ENCODE measurements at places on chromosomes 16 and 17.

DNA sequence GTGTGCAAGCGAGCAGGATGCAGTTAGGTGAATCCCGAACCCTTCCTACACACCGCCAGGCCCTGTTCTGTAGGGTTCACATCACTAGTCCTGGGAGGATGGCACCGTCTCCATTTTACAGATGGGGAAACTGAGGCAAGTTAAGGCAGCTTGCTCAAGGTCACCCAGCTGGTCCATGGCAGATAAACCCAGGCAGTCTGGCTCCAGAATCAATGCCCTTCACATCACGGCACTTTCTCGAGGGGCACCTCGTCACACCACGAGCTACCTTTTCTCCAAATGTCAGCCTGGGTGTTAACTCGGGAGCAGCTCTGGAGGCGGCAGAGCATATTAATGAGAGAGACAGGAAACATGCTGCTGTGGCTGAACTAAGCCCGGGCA lies 9.5 kb downstream of the NOB1 start:
- no peak for DNase-seq

GRCh38 chr17:8963647-8964258 lies 1.8 kb downstream of the PIK3R5 start:
- DNase-seq = peak; percentile 63

DNA sequence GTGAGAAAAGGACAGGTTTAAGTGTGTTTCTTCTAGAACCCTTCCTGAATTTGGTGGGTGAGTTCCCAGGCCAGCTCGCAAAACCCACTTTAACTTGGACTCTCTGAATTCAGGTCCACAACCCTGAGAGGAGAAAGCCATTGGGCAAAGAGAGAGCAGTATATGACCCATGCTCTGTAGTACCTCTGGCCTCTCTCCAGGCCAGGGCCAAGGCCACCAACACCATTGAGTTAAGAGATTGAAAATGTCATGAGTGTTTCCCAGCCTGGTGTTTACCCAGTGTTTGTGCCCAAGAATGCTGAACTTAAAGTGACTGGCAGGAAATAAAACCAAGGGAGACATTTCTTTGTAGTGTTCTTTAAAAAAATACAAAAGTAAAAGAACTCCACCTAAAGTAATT lies 410.4 kb upstream of the CDH5 start:
- no peak for DNase-seq

DNA sequence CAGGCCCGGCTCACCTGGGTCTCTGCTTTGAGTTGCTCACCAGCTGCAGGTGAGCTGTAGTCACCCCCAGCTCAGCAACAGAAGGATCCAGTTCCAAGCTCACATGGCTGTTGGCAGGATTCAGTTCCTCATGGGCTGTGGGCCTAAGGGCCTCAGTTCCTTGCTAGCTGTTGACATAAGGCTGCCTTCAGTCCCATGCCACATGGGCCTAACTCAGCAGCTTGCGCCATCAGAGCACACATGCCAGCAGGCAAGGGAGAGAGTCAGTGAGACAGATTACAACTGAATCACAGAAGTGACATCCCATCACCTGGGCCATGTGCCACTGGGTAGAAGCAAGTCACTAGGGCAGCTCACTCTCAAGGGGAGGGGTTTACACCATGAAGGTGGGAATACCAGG lies 24.7 kb downstream of the PSMD7 start:
- DNase-seq = no peak

DNA sequence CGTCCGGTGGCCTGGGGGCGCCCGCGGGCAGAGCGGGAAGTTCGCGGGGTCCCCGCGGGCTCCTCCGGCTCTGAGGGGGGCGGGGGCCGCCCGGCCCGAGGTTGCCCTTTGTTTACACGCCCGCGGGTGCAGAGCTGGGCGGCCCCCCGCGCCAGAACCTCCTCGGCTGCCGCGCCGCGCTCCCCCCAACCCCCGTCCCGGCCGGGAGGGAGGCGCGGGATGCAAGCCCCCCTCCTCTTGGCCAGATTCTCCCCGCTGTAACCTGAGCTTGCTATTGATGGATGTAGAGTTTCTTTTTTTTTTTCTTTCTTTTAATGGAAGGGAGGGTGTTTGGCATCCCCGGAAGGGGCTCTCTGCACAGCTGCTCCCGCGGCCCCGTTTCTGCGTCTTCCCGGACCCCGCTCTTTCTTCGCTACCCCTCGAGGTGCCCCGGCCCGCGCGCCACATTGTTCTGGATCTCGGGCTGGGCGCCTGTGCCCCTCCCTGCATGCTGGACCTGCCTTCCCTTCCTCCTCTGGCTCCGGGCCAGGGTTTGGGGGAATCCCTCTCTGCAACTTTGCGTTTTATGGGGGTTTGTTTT lies 646 bp downstream of the CBX2 start:
- DNase-seq = no peak

- DNase-seq = no peak
Measured at GRCh38 chr16:29765167-29766032, 12.7 kb upstream of the ZG16 start.

DNA sequence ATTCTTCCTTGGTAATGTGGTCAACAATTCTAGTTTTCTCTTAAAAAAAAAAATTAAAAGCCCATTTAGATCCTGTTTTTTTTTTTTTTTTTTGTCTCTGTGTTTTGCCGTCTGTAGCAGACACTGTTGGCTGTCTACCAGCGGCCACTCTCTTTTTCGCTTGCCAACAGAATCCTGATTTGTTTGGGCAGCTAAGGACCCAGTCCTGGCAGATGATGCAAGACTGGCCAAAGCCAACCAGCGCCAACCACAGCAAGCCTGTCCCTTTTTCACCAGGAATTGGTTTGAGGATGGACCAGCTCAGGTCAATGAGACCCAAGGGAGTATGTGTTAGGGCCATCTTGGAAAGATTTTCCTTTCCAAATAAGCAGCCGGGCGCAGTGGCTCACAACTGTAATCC lies 28.2 kb downstream of the ST3GAL2 start:
- DNase-seq = no peak

- DNase-seq = no peak
Measured at GRCh38 chr16:59558679-59559078, 824.6 kb upstream of the GOT2 start.

- DNase-seq = no peak
Measured at GRCh38 chr17:79413611-79414010, 197.2 kb downstream of the RBFOX3 start.

- no peak for DNase-seq
Measured at GRCh38 chr16:89430436-89431157, 59.8 kb downstream of the ANKRD11 start.

GRCh38 chr17:28549236-28550132 lies 2.9 kb downstream of the UNC119 start:
- peak; percentile 19 for DNase-seq

- no peak for DNase-seq
Measured at GRCh38 chr16:75460446-75460845, 4.0 kb downstream of the TMEM170A start.

GRCh38 chr17:34626121-34626681 lies 46.8 kb downstream of the TMEM132E start:
- no peak for DNase-seq

DNA sequence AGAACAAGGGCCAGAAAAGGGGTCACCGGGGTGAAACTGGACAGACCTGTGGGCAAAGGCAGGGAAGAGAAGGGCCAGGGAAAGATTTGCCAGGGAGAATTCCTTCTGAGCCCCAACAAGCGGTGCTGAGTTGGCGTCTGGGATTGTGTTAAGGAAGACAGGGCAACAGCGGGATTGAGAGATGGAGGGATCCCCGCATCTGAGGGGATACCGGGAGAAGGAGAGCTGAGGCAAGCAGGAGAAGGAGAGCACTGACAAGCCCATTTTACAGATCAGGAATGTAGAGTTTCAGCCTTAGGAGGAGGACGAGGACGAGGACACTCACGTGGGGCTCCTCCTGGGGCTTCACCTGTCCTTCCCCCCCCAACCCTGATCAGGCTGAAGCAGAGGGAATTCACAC lies 998 bp upstream of the ABCC3 start:
- DNase-seq = no peak

DNA sequence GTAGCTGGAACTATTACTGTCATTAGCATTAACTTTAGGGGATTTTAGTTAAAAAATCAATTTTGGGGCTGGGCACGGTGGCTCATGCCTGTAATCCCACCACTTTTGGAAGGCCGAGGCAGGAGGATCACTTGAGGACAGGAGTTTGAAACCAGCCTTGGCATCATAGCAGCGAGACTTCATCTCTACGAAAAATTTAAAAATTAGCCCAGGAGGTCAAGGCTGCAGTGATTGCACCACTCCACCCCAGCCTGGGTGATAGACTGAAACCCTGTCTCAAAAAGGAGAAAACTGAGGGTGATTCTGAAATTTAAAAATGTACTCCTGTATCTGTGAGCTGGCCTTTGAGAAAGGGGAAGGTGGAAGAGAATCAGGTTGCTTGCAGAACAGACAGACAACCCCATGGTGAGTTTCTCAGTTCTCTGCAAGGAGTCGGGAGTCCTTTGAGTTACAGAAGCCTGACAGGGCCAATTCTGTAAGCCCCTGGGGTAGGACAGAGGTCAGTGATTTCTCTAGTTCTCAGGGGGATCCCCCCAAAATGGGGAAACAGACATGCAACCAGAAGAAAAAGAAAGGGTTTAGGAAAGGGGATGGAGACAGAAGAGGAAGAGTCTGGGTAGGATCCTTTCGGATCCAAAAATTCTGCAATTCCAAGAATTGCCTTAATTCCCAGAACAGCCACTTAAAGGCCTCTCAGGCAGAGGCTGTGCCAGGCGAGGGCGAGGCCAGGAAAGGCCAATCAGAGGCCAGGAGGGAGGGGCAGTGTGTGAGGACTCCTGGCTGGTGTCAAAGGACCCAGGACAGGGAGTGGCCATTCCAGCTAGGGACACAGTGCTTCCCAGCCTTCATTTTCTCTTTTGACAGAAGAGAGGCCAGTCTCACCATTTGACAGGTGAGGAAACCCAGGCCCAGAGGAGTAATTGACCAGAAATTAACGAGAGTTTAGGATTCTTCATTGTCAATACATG lies 6.7 kb downstream of the NUPR1 start:
- DNase-seq = no peak

- DNase-seq = no peak
Measured at GRCh38 chr16:66899945-66900710, 18.6 kb downstream of the CDH16 start.

GRCh38 chr17:81676906-81677305 lies 6.7 kb downstream of the ARL16 start:
- DNase-seq = no peak

GRCh38 chr17:13749891-13750235 lies 148.1 kb upstream of the HS3ST3A1 start:
- DNase-seq = no peak

DNA sequence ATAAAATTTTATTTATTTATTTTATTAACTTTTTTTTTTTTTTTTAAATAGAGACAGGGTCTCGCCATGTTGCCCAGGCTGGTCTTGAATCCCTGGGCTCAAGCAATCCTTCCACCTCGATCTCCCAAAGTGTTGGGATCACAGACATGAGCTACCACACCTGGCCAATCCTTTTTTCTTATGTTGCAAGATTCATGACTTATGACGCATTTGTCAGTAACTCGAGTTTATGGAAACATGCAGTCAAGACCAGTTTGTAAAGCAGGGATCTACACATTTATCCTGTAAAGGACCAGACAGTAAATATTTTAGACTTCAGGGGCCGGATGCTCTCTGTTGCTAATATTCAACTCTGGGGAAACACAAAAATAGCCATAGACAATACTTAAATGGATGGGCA lies 9.4 kb upstream of the MAP2K6 start:
- no peak for DNase-seq

- no peak for DNase-seq
Measured at GRCh38 chr17:63706336-63707082, 6.6 kb upstream of the LIMD2 start.

- no peak for DNase-seq
Measured at GRCh38 chr17:2453325-2453724, 52.5 kb upstream of the MNT start.

DNA sequence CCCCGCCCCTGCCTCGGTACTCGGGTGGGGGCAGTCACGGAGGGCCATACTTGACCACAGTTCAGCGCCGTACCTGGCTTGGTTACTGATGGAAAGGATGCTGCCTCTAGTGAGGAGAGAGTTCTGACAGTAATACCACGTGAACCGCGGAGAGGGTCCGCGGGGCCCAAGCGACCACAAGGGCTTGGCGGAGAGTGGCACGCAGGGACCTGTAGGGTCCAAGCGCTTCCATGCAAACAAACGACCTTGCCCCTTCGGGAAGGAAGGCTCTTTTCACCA lies 9.2 kb downstream of the KDM6B start:
- DNase-seq = no peak
